Fibroblast of the conjunctiva (primary cell): ENCODE measurements at places on chromosomes 1 and 21.
A peak's percentile ranks its signal among the peaks of the same experiment; 100 is the strongest.

DNA sequence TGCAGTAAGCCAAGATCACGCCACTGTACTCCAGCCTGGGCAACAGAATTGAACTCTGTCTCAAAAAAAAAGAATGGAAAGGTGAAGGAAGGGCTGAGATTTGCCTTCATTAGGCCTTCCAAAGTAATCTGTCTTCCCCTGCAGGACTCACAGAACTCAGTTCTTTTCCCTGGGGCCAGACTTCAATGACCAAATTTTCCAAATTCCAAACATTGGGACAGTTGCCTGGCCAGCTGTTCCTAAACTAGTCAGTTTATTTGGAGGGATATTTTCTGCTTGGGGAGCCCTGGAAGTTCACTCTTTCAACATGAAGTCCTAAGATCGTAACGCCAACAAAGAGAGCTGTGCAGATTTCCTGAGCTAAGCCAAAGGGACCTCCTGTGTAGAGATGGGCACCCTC, 5.4 kb upstream of the DEDD start:
- no peak for DNase-seq

- DNase-seq, result no peak
Measured at GRCh38 chr1:200304171-200304570, 105.7 kb downstream of the ZNF281 start.

DNA sequence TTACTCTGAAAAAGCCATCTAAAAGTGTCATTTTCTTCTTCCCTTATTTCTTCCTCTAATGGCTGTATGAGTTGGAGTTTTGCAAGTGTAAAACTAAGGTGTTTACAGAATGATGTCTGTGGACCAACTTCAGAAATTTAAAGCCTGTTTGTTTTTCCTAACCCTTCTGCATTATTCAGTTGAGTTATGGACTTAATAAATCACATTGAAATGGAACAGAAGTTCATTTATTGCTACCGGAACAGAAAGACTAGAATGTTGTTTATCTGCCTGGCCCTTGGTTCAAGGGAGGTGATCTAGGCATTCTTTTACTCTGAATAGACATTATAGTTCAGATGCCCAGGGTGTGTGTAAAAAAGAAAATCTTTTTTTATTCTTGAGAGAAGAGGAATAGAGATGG, 24.8 kb downstream of the SYT14 start:
- no peak for DNase-seq

GRCh38 chr1:91623020-91623419, 122.4 kb downstream of the CDC7 start:
- no peak for DNase-seq

GRCh38 chr1:96559181-96559580, 162.4 kb upstream of the PTBP2 start:
- peak; percentile 51 for DNase-seq

DNA sequence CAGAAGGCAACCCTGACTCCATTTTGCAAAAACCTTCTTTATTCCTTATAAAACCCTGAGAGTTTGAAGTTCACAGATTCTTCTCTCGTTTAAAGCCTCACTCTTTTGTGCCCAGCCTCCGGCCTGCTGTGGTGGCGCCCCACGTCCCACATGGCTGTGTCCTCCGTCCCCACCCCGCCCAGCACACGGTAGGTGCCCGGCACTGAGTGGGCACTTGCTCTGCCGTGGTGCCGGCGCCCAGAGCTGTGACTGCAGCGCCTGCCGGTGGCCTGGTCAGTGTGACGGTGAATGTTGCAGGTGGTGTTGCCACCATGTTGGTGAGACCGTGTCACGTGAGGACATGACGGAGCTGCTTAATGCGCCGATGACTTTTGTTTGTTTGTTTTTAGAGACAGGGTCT, 9.4 kb downstream of the ATAD3A start:
- DNase-seq, result no peak
